ENCODE measurements at places on chromosomes 5 and 9.
A peak's percentile ranks its signal among the peaks of the same experiment; 100 is the strongest.

GRCh38 chr5:103237778-103238177, 20.8 kb upstream of the MACIR start:
- no peak for DNase-seq

- DNase-seq, result no peak
Observed at GRCh38 chr9:79695531-79696175, 123.9 kb downstream of the TLE4 start.

- no peak for DNase-seq
Observed at GRCh38 chr5:172383191-172383802, 71.0 kb downstream of the SH3PXD2B start.

GRCh38 chr9:19057033-19057432, 7.8 kb downstream of the RRAGA start:
- DNase-seq, result no peak

- no peak for DNase-seq
Observed at GRCh38 chr5:2178528-2178927, 295.8 kb upstream of the IRX4 start.

DNA sequence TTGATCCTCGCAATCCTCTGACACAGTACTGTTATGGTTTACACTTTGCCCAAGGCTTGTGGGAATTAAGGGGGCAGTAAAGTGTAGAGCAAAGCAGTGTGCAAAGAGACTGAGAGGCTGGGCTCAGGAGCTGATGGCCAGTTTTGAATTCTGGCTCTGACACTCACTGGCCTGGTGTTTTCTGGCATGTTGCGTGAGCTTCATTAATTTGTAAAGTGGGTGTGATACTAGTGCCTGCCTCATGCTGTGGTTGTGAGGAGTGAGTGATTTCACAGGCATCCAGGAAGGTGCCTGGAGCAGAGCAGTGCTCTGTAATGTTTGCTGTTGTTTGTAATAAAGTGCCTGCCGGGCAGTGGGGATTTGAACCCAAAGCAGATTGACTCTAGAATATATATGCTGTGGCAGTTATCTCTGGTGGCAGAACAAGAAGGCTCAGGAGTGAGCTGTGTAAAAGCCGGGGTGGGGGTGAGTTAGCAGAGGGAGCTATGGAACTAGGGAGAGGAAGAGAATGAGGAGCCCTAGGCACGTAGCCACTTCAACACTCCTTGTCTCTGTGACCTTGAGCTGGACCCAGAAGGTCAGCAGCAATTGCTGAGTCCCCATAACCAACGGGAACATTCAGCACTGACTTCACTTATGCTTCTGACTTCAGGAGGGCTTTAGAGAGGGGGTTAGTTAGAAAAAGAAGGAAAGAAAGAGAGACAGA, 108.5 kb downstream of the DOCK2 start:
- no peak for DNase-seq

DNA sequence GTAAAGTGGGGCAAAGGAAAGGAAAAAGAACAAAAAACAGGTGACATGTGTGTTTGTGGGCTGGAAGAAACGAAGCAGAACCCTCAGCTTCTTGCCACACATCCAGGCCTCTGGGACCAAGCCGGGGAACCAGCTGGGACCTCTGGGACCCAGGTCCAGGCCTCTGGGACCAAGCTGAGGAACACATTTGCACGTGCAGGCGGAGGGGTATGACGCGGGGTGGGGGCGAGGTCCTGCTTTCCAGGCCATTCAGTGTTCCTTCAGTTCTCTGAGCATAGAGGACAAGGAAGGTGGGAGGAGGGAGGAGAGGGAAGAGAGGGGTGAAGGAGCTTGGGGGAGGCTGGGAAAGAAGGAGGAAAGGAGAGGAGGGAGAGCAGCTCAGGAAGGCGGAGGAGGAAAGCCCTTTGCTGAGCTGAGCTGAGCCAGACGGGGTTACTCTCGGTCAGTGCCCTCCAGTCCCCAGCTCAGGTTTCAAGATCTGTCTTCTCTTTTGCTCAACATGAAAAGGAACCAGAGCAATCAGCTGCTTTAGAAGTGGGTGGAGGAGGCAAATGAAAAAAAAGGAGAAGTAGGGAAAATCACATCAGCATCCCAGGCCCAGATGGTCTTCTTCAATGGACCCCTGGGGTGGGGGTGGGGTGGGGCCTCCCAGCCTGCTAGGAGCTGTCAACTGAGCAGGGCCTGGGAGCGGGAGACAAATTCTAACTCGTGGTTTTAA, 59.1 kb downstream of the ABCA1 start:
- DNase-seq, result peak; percentile 69

DNA sequence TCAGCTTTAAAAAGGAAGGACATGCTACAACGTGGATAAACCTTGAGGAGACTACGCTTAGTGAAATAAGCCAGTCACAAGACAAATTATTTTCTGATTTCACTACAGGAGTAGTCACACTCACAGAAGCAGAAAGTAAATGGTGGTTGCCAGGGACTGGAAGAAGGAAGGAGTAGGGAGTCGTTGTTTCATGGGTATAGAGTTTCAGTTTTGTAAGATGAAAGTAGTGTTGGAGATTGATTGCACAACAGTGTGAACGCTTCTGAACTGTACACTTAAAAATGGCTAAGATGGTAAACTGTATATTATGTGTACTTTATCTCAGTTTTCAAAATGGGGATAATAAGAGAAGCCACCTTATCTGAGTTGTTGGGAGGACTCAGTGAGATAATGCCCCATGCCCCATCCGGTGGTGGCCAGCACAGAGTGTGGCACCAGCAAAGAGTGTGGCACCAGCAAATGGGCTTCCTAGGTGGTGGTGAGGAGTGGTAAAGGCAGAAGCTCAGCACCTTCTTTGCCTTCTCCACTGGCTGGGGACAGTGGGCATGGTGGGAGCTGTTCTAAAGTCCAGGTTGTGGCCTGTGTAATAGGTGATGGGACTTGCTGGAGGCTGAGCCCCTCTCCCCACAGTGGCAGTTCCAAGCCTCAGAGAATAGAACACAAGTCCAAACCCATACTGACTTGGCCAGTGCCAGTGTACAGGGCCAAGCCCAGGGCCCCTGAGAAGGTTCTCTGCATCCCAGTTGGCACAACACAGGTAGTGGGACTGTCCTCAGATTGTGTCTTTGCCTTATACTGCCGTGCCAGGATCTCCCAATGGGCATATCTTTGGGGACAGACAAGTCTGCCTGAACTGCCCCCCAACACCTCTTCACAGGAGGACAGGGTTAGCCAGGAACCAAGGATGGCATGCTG, 4.4 kb downstream of the SLC22A4 start:
- DNase-seq, result no peak

DNA sequence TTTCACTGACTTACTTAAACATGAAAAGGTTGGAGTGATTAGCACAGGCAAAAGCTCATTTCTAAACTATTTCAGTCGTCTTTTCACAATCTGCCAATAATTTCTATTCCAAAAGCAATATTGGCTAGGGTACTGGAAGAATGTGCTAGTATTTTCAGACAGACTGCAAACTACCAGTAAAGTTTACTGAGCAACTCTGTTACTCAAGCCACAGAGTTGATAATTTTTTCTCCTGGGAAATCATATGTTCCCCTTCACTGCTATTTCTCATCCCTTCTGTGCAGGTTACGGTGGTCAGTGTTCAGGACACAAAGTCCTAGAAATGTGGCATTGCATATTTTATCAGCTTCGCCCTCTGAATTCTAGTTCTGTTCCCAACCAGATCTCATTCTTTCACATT, 343.3 kb upstream of the TNC start:
- DNase-seq, result no peak

- DNase-seq, result no peak
Observed at GRCh38 chr5:67516948-67517565, 320.5 kb upstream of the CD180 start.
